NCI-H774 (cell line): ENCODE measurements at places on chromosomes 6 and 20.

DNA sequence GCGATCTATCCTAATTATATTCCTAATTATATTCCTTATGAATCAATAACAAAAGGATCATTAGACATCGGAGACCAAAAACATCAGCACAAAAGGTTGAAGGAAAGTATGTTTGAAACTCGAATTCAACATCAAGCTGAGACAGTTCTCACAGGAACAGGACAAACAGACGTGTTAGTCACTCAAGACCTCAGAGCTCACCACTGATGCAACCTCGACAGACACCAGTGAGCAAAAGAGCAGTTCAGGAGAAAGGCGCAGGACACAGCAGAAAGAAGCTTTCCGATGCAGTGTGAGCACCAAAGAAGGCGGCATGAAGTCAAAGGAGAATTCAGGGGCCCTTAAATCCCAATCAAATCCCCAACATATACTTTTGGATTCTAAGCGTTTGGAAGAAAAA is 6.3 kb upstream of the RAMACL start:
- no peak for DNase-seq

DNA sequence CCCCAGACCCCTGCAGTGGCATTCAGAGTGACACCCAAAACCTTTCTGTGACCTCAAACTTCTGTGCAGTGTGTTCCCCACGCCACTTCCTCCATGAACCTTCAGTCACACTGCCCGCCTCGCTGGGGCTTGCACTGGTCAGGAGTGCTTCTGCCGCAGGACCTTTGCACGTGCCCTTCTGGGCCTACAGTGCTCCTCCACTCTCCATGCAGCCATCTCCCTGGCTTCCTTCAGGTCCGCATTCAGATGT is 27.1 kb downstream of the SYNJ2 start:
- no peak for DNase-seq

GRCh38 chr6:118551063-118552053 is 3.3 kb downstream of the PLN start:
- DNase-seq, result peak; percentile 54

- DNase-seq, result no peak
Observed at GRCh38 chr20:31476643-31477215, 1.6 kb downstream of the REM1 start.

DNA sequence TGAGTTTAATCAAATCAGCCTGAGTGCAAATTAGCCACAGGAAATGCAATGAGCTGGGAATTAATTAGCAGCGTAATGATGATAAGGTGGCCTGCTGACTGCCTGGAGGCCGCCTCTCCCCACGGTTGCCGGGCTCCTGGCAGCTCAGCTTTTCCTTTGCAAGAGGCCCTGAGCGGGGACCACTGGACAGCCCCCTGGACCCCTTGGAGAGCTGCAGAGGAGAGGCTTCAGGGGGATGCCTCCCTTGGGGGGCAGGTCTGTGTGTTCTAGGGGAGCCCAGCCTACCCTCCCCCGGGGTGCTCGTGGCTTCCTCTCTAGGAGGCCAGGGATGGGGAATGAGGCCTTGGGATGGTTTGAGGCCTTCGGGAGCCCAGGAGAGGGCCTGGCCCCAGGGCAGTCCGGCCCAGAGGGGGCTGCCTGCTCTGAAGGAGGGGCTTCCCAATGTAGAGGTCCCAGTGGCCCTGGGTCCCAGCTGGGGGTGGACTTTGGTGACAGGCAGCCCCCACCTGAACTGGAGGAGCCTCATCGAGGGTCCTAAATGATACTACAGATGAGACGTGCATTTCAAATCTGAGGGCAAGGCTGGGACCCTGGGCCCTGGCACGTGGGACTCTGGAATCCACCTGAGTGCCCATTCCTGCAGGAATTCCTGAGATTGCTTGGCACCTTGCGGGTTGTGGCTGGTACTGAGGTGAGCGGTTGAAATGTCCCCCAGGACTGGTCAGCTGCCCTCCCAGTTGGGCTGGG is 66.4 kb upstream of the BHLHE23 start:
- no peak for DNase-seq

DNA sequence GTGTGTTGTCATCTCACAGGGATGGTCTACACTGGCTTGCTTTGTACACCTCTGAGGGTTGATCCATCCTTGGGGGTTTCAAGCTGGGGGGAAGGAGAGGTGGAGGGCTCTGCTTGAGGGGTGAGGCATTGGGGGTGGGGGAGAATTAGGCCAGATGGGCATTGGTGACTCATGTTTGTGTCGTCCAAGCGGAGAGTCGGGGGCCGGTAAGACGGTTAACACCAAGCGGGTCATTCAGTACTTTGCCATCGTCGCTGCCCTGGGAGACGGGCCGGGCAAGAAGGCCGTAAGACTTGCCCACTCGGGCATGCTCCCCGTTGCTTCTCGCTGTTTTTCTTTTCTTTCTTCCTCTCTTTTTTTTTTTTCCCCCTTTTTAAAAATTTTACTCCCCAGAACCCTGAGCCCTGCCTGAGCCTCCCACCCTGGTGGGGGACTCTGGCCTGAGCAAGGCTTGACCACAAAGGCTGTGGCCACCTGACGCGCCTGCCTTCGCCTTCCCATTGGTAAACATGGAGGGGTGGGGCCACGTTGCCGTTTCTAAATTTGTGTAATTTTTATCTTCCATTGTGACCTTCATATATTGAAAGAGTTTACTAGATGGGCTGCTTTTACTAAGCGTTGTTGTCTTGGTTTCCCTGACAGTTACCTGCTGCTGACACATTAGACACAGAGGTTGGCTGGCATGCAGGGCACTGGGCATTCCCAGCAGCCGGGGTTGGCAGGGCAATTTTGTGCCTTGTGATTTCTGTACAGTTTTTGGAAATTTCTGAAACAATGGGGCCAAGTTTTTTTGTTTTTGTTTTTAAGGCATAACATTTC is 26.8 kb downstream of the MYH7B start:
- no peak for DNase-seq

DNA sequence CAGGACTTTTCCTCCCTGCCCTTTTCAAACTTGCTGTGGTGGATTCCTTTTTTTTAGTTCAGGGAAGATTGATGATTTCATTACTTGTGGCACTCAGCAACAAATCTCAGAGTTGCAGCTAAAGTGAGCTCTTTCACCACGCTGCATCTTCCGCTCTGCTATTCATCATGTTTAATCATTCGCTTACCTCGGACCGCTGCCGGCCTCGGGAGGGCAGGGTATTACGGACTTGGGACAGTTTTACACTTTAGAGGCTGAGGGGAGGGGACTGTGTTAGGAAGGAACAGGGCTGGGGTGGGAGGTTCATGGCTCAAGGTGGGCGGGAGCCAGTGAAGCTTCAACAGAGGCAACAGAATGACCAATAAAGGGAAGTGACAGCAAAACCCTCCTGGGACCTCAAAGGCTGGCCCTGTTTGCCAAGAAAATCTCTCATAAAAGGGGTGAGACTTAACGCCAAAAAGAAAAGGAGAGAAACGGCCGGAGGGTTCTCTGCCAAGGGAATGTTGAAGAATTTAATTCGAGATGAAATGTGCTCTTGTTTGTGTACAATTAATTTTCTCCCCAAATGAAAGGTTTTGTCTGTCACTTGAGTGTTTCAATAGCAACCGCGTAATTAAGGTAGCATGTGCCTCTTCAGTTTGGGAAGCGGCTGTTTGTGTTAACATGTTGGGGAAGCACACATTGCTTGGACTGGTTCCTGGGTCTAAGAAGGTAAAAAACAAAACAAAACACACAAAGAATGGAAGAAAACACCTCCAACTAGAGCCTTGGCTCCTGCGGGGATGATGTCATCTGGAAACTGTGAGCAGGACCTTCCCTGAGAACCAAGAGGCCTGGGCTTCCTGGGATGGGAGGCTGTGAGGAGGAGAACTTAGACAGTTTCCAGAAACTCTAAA is 72.5 kb upstream of the SULF2 start:
- no peak for DNase-seq

DNA sequence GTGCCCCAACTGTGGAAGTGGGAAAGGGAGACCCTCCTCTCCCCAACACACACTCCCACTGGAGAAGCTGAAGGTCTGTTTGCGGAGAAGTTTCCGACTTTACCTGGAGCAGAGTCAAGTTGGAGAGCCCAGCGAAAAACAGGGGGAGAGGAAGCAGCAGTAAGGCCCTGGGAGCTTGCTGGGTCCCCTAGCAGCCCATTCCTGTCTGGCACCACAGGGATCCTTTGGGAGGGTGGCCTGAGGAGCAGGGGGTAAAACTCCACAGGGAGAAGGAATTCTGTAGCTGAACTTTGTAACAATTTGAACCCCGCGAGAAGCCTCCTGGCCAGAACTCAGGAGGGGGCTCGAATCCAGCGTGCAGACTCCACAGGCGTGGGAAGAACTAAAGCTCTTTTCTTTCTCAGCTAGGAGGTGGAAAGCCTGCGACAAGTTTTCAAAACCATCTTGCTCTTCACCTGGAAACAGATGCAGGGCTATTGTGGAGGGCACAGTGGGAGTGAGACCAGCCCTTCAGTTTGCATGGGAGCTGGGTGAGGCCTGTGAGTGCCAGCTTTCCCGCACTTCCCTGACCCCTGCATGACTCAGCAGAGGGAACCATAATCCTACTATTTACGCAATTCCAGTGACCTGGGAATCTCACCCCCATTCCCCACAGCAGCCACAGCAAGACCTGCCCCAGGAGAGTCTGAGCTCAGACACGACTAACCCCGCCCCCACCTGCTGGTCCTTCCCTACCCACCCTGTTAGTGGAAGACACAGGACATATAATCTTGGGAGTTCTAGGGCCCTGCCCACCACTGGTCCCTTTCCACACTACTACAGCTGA is 25.8 kb downstream of the SERPINB9 start:
- DNase-seq, result no peak

DNA sequence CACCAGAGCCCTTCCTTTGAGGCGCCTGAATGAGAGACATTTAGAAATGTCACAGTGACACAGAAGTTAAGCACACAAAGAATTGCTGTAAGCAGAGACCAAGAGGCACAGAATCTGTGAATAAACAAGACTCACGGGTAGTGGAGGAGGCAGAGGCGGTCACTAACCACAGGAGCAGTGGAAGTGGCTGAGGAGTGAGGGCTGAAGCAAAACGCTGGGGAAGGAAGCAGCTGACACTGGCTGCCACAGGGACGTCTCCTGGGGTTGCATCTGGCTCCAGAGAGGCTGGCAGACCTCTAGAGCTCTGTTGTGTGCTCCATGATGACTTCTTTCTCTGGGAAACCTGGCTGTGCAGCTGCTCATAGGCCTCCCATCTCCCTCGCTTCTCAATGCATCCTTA is 65.0 kb upstream of the SLC2A12 start:
- DNase-seq, result no peak

GRCh38 chr6:142152746-142153145 is 5.7 kb downstream of the VTA1 start:
- DNase-seq, result no peak

GRCh38 chr6:20978151-20978614 is 443.9 kb downstream of the CDKAL1 start:
- no peak for DNase-seq

- no peak for DNase-seq
Observed at GRCh38 chr20:23039136-23039875, 4.2 kb downstream of the SSTR4 start.

DNA sequence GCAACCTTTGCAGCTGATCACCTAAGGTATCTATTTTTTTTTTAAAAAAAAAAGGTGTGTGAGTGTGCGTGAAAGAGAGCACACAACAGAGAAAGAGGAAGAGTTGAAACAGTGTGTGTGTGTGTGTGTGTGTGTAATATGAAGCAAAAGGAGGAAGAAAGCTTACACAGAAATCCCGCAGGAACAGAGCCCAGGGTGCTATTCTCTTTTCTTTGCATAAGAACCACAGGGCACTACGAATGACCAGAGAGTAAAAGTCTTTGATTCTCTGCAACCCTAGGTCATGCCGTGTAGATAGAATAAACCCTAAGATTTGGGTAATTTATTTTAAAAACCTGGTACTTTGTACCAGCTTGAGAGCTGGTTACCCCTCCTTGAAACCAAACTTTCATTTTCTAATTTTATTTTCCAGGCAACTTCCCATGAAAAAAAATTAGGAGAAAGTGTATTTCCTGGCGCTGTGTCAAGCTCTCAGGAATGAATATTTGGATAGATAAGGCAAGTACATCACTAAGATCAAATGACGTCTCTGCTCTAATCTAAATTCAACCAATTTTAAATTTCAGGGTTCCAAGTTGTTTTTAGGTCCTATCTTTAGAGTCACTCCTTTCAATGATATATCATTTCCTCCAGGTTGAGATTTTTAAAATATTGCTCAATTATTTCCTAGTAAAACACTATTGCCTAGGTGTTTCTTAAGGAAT is 47.9 kb upstream of the ID4 start:
- no peak for DNase-seq

DNA sequence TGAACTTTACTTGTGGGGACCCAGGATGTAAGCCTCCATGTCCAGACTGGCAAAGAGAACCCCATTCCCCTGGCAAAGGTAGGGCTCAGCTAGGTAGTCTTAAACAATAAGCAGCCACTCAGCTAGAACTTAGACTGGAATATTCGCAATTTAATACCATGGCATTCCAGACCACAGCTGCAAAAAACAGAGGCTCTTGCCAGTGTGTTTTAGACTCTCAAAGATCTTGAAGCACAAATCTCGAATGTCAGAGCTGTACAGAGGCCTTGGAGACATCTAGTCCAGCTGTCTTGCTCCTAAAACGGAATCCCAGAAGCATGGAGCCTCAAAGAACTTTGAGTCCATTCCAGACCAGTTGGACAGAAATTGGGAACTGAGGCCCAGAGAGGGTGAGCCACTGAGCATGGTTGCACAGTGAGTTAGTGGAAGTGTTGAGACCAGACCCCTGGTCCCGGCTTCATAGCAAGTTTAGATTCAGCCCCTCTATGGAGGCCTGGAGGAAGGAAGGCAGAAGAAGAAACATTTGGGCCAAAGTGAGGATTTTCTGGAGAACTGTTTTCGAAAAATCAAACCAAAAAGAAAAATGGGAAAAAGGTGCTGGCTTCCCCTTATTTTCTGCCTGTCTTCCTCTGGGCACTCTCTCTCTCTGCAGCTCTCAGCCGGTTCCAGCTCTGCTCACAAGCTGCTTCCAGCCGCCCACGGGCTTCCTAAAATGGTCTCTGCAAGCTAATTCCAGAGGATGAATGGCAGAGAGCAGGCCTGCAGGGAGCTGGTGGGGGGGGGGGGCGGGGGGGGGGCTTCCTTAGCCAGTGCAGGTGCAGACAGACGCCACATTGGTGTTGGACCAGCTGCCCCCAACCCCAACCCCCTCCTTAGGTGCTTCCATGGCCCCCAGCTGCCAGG is 32.4 kb downstream of the AAR2 start:
- DNase-seq, result no peak

DNA sequence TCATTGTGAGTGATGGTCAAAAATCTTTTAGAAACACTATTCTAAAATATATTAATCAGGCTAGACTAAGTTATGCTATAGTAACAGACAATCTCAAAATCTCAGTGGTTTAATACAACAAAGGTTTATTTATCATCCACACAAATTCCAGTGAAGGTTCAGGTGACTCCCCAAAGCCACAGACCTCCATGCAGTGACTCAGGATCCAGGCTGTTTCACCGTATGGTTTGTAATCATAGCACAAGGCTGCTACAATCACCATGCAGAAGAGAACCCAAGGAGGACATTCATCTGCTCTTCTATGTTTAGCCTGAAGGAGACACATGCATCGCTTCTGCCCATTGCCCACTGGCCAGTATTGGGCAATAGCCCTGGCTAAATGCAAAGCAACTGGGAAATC is 46.2 kb downstream of the BFSP1 start:
- DNase-seq, result no peak
